ENCODE measurements at places on chromosomes 7 and 10.

DNA sequence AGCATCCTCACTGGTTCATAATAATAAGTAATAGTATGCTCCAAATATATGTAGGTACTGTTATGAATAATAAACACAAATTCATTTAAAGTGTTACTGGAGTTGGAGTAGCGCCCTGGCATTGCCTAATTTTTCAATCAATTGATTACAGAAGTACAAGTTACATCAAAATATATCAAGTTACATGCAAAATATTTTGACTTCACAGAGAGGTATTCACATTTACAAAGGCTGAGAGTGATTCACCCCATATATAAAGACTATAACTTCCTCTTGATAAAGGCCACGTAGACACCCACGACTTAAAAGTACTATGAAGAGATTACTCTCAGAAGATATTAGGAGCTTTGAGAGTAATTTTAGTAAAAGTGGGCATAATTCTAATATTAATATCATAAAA lies 13.6 kb upstream of the COL17A1 start:
- DNase-seq = no peak

DNA sequence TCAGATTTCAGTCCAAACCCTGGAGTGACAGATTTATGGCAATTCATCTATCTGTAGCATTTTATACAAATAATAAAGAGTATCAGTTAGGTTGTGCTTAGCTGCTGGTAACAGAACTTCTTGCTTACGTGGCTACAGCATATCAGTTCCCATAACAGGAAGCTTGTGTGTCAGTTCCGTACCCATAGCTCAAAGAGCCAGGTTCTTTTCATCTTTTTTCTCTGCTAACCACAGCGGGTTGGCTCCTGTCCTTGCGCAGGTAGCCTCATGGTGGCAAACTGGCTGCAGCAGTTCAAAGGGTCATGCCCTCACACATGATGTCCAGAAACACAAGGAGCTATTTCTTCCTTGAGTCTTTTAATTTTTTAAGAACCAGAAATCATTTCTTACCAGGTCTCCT lies 1041.8 kb downstream of the GATA3 start:
- DNase-seq = no peak

GRCh38 chr7:51366930-51367613 lies 50.5 kb upstream of the COBL start:
- DNase-seq = peak; percentile 26

DNA sequence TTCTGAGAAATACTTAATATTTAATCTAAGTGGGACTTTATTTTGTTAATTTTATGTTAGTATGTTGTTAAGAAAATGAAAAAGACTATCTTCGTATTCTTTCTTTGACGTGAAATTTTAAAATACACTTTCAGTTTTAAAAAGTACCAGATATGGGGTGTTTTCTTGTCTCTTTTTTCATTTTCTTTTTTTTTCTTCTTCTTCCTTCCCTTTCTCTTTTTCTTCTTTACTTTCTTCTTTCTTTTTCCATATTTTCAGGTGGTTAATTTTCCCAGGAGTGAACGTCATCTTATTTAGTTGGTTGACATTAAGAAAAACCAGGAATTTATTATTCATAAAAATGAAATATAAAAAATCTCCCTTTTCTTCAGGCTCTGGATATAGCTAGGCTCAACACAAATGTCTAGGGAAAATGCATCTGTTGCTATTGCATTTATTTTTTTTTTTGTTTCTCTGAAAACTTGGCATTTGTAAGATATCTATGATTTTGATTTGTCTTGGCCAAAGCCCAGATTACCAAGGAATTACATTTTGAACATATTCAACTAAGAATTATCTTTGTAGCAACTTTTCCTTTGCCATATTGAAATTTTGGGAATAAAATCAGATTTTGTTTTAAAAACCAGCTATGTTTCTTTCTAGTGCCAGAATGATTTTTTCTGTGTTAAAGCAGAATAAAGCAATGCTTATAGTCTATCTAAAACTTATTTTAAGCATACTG lies 241.3 kb upstream of the FOXP2 start:
- DNase-seq = no peak

GRCh38 chr10:72310636-72311035 lies 36.9 kb downstream of the DDIT4 start:
- no peak for DNase-seq

- no peak for DNase-seq
Measured at GRCh38 chr7:157559596-157560257, 222.9 kb downstream of the DNAJB6 start.

- no peak for DNase-seq
Measured at GRCh38 chr10:16870331-16870730, 53.1 kb upstream of the RSU1 start.

DNA sequence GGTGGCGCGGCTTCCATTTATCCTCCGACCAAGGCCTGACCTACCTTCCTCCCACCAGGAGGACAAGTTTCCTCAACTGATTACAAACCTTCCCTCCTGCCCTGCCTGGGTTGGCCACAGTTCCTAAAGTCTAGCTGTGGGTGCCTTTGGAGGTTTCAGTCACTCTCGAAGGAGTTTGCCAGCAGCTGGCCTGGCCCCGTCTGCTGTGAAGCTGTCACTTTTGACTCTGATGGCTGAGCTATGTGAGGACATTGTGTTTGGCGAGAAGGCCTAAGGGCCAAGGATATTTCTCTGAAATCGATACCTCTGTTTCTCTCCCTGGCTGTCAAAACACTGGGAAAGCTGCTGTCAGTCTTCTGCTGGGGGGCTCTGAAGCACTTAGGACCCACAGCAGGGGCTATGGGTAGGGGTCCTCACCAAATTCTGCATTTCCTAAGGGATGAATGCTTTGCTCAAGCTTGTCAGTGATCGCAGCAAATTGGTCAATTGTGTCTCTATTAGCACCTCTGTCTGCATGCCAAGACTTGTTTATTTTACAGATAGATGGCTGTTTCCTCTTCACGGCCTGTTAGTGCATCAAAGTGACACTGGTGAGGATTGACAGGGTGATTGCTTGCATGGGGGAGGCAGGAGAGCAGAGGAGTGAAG lies 31.9 kb upstream of the SAMD8 start:
- DNase-seq = no peak

DNA sequence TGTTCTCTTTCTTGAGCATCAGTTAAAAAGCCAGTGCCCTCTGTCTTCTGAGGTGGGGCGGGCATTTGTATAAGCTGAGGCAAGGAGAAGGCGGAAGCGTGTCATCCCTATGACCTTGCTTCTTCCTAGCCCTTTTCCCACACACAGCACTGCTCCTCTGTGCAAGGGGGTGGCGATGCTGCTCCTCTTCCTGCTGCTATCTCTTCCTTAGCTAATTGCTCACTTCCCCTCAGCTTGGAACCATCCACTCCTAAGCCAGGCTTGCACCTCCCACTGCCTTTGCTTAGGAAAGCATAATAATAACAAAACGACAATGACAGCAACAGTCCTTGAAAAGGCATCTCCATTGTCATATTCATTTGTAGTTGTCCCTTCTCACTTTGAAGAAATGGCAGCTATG lies 366.9 kb downstream of the PHTF2 start:
- no peak for DNase-seq

GRCh38 chr10:132788180-132788830 lies 2.4 kb upstream of the NKX6-2 start:
- DNase-seq = no peak

GRCh38 chr10:106582291-106582690 lies 582.2 kb downstream of the SORCS1 start:
- no peak for DNase-seq
